NCI-H146 (cell line): ENCODE measurements at places on chromosomes 4 and X.

DNA sequence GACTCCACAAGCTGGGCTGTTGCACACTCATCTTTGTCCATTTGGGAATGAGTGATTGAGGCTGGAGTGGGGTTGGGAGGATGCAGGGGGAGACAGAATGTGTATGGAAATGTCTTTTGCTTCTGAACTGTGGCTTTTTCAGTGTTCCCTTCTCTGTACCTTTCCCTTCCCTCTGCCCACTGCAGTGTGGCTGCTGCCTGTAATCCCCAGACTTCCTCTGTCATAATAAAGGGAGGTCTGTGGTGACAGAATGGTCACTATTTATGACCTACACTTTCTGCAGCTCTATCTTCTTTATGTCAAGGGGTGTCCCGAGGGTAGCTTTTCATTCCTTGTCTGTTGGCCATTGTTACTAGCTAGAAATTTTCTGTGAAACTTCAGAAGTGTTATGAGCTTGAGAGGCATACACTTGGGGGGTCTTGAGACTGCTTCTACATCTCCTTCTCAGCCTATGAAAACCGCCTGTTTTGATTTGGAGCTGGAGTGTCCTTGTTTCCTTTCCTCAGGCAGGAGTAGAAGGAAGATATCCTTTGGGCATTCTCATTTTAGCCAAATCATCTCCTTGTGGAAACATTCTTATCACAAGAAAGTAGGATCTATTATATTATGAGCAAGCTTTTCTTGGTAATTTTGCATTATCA lies 63.0 kb downstream of the ANK2 start:
- no peak for DNase-seq

DNA sequence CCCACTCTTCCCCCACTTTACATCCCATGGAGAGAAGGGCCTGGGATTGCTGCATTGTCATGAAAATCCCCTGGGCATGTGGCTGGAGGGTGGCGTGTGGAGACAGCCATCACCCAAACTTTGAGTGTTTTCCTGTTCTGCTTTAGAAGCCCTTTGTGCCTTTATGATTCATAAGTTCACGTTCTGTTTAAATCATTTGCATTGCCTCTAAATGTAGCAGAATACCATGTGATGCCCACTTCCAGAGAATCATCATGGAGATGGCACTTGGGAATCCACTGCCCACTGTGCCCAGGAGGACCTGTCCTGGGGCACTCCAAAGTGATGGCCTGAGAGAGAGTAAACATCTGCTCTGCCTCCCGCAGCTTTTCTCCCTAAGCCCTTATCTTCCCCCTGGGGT lies 52.8 kb downstream of the MED28 start:
- DNase-seq: no peak

- no peak for DNase-seq
These were observed 2.1 kb downstream of the COPS4 start for GRCh38 chr4:83036991-83037665.

- no peak for DNase-seq
These were observed 24.6 kb upstream of the CD40LG start for GRCh38 chrX:136623396-136623795.

DNA sequence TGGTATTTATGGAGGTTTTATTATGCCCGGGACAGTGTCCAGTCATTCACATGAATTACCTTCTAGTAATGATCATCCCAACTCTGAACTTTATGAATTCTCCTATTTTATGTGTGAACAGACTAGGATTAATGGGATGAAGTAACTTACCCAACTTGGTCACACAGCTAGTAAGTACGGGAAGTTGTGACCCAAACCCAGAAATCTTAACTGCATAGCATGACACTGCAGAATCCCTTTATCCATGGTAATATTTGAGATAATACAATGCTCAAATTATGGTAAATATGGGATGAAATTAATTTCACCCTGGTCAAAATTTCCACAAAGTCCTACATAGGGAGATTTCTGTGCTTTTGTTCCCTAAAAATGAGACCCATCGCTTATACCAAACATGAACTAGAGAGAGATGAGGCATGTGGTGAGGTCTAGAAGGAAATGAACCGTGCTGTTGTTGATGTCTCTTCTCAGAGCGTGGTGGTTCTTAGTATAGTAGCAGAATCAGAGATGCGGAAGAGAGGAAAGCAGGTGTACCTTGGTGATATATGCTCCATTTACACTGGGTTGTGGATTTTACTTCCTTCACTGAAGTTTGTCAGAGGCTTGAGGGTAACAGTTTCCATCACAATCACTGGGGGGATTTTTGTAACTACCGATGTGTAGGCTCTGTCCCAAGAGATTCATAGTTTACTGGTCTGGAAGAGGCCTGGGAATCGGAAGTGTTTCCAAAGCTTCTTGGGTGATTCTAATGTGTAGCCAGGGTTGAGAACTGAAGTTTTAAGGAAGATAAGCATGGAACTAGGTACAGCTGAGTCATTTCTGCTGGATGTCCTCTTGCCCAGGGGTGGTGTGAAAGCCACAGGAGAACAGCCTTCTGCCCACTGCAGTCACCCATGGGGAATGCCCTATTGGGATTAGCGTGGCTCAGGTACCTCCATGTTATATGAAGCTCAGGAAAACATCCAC lies 30.2 kb upstream of the FAM9C start:
- no peak for DNase-seq
